Stimulated activated CD4-positive, alpha-beta T cell treated with anti-CD3 and anti-CD28 coated beads, Interleukin-15, amount 100 ng/mL, for 1 hour (primary cell): ENCODE measurements at places on chromosomes 13 and 19.

- DNase-seq: no peak
Measured at GRCh38 chr19:5832527-5833216, 6.8 kb downstream of the FUT6 start.

- DNase-seq: no peak
Measured at GRCh38 chr13:33351319-33351718, 65.8 kb upstream of the STARD13 start.

DNA sequence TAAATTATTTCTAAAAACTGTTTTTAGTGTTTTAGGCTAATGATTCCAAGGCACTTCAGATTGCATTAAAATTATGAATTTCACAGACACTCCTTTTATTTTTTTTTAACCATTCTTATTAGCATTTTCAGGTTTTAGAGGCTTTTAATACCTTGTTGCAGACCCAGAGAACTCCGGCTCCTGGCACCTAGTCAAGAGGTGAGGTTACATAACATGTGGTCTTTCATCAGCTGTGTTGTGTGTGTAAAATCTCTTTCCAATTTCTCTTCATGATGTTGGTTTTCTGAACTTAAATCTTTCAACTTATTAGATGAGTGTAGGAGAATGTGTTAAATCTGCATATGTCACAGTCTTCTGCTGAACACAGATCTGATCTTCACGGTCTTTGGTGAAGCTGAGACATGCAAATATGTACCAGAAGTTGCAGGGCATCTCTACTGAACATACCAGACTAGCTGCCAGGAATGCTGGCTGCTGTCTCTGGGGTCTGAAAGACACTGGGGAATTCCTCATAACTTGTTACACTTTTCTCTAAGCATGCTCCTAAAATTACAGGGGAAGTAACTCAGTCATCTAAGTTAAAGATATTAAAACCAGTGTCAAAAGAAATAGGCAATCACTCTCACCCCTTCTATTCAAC is 1165.3 kb downstream of the EFNB2 start:
- DNase-seq: no peak

- DNase-seq: no peak
Measured at GRCh38 chr13:30880856-30881155, 25.3 kb upstream of the MEDAG start.

- no peak for DNase-seq
Measured at GRCh38 chr19:2942928-2943640, 1.7 kb downstream of the ZNF77 start.

DNA sequence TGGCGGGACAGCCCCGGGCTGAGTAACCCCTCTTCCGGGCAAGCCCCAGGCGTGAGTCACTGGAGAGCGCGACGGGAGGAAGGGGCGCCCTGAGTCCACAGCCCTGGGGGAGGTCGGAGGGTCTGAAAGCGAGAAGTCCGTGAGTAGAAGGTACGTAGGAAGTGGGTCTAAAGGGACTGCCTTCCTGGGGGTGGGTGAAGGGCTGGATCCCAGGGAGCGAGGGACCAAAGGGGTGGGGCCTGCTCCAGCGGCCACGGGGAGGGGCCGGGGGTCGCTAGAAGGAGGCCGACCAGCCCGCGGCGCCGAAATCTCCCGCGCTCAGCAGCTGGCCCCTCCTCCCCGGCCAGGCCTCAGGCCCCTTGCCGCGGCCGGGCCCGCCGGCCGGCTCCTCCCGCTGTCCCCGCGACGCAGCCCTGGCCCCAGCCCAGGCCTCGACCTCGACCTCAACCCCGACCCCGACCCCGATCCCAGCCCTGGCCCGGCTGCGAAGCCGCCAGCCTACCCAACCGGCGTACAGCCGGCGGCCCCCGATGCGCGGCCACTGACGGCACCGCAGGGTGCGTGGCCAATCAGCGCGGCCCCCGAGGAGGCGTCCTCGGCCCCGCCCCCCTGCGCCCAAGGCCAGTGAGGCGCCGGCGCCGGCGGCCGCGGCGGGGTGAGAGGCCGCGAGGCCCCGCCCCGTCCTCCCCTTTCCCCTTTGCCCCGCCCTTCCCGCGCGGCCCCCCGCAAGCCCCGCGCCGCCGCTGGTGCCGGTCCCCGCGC is 22.6 kb downstream of the IPO5 start:
- peak; percentile 83 for DNase-seq

DNA sequence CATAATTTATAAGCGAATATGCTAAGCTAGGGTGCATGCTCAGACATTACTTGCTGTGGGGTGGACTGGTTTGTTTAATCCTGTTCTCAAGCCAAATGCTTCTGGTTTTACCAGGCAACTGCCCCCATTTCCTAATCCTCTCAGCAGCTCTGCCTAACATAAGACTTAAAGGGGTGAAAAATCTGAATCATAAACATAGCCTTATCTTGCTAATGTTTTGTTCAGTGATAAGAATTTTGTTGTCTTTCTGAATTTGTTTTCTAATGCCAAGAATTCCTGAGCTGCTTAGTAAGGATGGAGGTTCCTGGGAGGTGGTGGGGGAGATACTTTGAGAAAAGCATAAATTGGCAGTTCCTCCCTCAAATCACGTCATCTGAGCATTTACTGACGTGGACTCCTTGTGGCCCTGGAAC is 42.7 kb downstream of the ING1 start:
- no peak for DNase-seq

DNA sequence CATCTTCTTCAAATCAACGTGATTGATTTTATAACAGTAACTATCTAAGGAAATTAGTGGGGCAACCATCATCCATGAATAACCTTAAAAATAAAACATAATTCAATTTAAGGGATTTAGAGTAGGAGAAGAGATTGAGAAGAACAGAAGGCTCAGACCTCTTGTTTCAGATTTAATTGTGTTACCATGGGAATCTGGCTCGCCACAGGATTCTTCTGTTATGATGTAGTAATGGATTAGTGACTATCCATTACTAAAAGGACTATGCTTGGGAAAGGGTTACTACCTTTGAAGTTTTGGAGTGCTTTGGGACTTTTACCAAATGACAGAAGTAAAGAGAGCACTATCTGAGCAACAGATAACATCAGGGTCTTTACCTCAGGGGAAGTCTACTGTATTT is 13.2 kb downstream of the FREM2 start:
- no peak for DNase-seq

GRCh38 chr13:45872566-45872965 is 21.0 kb upstream of the SIAH3 start:
- no peak for DNase-seq

- no peak for DNase-seq
Measured at GRCh38 chr19:18464646-18465045, 26.7 kb upstream of the ISYNA1 start.

DNA sequence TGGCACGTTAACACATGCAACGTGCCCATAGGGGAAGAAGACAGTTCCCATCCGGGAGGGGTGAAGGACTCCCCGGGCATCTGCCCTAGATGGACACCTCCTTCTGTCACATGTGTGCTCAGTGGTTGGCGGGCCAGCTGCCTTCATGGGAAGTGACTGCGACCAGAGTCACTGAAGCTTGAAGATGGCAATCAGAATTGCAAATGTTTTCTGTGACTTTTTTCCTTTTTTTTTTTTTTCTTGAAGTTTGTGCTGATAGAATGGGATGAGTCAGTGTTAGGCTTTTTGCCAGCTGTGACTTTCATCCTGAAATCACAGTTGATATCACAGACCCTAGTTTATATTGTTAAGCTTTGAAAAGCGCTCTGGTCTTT is 109.2 kb upstream of the MCF2L start:
- no peak for DNase-seq

DNA sequence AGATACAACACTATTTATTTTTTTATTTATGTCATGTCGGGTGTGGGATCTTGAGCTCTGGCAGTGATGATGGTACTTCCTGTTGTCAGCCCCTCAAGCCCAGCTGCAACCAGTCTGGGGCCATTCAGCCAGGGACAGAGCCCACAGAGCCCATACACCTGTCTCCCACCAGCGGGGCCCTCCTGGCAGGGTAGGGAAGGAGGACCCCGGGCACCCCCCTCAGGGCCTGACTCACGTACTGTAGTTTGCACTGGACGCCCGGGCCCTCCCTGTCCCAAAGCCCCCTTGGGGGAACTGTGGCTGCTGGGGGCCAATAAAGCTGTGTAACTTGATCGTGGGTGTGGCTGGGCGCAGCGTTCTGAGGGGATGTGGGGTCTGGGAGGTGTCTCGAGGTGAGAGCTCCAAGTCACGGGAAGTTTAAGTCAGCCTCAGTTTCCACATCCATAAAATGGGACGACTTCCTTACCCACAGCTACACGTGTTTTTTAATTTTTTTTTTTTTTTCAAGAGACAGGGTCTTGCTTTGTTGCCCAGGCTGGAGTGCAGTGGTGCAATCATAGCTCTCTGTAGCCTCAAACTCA is 9.5 kb downstream of the ATG4D start:
- DNase-seq: no peak

DNA sequence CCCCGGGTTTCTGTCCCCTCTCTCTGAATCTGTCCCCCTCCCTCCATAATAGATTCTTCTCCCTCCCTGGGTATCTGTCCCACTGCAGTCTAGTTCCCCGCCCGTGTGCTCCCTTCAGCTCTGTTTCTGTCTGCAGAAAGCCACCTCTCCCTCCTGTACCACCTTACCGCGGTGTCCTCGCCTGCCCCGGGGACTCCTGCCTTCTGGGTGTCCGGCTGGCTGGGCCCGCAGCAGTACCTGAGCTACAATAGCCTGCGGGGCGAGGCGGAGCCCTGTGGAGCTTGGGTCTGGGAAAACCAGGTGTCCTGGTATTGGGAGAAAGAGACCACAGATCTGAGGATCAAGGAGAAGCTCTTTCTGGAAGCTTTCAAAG is 1.3 kb downstream of the FCGRT start:
- no peak for DNase-seq

GRCh38 chr13:87274209-87274819 is 396.9 kb upstream of the SLITRK5 start:
- DNase-seq: no peak

DNA sequence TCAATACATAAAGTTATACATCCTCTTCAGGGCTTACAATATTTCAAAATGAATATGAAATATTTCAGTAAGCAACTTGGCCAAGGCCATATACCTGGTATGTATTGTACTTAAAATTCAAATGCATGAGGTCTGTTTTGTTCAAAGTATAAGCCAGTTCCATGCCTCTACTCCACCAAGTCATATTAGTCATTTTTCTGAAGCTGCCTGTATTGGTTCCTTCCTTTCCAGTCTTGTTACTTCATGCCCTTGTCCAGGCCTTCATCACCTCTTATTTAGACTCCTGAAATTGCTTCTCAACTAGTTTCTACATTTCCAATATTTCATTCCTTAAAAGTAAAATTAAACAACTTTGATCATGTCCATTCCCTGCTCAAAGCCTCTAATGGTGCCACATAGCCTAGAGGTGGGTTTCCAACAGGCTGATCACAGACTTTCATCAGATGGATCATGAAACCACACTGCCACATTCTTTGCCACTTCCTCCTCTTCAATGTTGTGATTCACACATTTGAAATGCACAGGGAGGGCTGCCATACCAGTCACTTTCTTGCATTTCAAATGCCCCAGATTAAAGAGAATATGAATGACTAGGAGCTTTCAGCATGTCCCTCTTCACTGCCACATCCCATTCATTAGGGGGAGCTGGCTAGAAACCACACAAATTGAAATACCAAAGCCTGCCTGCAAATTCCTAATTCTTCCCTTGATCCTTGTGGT is 424.1 kb upstream of the DACH1 start:
- DNase-seq: no peak

DNA sequence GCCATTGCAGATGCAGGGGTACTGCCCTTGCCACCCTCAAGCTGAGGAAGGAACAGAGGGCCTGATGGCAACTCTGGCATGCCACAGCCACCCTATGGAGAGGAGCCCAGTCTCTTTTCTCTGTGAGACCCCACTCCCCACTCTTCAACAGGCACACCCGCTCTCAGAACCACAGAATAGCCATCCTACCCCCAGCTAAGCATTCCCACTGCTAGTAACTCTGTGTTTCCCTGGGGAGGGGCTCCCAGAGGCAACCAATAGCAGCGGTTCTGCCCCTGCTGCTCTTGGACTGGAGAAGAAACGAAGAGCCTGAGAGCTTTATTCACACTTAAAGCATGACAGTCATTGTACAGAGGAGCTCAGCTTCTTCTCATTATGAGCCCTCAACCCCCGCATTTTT is 49.3 kb downstream of the UBL3 start:
- no peak for DNase-seq
